ENCODE measurements at places on chromosomes 16 and 17.

GRCh38 chr17:19656851-19657581 lies 8.5 kb downstream of the ALDH3A2 start:
- no peak for DNase-seq

DNA sequence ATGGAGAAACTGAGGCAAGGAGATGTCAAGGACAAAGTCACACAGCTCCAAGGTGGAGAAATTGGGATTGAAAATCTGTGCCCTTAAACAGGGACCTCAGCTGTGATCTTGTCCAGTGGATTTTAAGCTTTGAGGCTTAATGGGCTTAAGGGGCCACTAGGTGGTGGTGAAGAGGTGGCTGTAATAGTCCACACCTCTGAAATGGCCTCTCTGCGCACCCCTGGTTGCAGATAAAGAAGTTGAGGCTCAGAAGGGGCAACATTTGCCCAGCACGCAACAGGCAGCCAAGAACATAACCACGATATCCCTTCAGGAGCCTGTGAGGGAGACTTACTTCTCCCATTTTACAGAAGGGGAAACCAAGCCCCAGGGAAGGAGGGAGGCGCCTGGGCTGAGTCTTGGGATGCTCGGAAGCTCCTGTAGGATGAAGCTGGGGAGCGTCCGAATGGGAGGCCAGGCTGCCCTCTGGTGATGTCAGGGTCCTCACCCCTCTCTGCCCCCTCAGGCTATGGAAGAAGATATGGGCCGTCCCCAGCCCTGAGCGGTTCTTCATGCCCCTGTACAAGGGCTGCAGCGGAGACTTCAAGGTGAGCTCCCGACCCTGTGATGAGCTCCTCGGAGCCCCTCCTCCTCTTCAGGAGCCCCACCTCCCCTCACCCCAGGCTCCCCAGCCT lies 43.7 kb downstream of the IL21R start:
- no peak for DNase-seq

DNA sequence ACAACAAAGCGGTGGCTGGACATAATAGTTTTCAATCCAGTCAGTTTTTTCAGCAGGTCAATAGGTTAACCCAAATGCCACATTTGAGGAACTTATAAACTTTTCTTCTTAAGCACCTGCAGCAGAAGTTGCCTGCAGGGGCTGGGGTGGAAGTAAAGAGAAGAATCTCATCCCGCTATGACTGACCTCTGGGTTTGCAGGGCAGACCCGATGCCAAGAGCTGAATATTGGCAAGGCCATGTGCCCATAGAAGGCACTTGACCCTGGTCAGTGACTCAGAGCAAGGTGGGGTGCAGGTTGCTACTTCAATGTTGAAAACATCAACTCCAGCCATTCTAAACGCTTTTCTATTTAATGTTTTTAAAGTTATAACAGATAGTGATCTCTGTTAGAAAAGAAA lies 17.9 kb upstream of the SMPD3 start:
- DNase-seq: no peak

DNA sequence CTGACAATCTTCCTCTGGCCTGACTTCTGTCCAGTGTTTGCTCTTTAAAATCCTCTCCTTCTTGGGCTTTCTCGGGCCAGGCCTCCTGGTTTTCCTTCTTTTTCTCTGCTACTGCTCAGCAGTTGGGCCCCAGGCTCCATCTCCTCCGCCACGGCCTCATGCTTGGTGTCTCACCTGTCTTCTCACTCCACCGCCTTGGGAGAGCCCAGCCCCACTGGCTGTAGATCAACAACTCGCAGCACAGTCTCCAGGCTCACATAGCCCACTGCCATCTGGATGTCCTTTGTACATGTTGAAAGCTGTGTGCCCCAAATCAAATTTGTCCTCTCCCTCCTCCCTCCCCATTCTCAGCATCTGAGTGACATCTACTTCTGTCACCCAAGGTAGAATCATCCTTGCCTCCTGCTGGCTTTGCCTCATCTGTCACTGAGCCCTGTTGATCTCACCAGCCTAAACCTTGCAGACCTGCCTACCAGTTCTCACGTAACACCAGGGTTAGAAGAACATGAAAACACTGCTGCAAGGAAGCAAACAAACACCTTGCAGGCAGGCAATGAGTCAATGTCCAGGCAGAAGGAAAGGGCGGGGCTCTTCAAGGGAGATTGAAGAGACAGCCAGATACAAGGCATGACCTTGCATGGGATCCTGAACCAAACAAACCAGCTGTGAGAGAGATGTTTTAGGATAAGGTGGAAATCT lies 103.2 kb upstream of the SMURF2 start:
- no peak for DNase-seq

DNA sequence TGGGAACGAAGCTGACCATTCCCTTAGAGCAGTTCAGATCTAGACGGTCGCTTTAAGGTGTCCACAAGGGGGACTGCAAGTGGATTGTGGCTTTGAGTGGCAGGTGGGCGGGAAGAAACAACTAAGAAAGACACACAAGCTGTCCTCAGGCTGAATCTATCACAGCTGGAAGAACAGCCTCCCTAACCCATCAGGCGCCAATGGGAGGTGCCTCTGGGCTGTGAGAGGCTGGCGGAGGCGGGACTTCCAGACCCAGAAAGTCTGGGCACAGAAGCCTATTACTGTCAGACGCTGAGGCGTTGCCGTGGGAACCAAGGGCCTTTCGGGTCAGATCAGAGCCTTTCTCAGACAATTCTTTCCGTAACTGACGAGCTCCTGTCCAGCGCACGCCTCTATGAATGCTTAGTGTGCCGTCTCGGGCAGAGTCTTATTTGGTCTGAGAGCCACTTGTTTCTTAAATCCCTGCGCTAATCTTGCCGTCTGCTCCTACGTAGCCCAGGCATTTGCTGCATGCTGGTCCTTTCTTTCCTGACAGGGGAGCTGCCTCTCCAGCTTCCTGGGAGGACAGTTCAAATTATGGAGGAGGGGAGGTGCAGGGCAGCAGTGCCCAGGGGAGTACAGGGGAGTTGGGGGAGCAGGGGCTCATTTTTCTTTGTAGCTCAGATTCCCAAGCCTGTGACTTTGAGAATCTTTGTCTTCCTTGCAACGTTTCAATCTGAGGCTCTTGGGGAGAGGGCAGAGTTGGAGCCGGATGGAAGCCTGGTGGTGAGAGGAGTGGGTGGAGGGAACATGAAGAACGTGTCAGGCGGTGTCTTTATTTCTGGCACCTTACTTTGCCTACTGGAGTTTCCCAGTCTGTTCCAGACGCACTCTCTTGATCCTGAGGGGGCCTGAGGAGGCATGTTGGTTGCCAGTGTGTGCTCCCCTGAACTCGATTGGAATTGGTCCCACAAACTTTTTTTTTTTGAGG lies 618.7 kb downstream of the KCNJ18 start:
- DNase-seq: peak; percentile 22

GRCh38 chr16:11162586-11163268 lies 93.3 kb downstream of the SOCS1 start:
- DNase-seq: no peak

GRCh38 chr16:86314402-86315025 lies 195.8 kb upstream of the FOXF1 start:
- DNase-seq: no peak

All from DMS 273 treated with DMSO at 0.1 percent for 48 hours (cell line).